ENCODE measurements at places on chromosomes 4 and X.

DNA sequence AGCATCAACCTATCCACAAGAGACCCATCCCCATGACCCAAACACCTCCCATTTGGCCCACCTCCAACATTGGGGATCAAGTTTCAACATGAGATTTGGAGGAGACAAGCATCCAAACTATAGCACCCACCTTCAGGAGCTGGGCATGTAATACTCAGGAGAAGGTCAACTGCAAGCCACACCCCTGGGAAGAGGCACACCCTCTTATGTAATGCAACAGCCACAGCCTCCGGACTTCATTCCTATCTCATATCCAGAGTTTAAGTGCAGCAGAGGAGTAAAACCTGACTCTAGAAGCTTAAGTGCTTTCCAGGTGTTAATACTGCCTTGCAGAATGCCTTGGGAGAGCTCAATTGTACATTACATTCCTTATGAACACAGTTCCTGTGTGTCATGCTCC lies 197.4 kb downstream of the PTTG2 start:
- DNase-seq = peak; percentile 80

DNA sequence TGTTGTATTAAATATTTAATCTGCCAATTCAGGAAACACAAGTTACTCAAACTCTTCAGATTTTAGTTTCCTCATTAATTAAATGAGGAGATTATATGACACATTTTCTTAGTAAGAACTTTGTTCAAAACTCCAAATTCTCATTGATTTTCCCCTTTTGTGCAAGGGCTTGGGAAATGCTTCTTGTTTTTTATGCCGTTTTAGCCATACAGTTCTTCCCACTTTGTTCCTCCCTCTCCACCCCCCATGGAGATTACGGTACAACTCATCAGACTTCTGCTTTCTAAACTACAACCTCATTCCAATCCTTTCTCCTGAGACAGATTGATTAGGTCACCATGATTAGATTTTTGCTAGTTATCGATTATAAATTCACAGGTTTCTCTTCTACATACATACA lies 10.9 kb upstream of the BBS7 start:
- no peak for DNase-seq

- no peak for DNase-seq
These were observed 14.7 kb downstream of the CXCR3 start for GRCh38 chrX:71603618-71604017.

- DNase-seq = peak; percentile 25
These were observed 107.7 kb downstream of the PPP3CA start for GRCh38 chr4:101239665-101240064.

DNA sequence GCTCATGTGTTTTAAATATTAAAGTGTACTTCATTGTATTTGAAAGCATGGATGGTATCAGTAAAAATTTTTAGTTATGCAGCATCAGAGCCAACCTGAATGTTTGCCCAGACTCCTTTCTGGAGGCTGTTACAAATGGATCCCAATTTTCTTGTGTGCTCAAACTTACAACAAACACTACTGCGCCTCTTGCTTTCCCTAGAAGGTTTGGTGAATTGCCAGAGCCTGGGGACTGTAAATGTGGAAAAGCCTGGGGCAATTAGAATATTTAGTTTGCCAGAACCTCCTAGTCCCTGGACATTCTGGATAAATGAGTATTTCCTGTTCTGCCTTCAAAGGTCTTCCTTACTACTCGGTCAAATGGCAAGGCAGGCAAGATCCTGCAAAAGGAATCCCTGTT lies 4.8 kb downstream of the CAPN6 start:
- DNase-seq = no peak

DNA sequence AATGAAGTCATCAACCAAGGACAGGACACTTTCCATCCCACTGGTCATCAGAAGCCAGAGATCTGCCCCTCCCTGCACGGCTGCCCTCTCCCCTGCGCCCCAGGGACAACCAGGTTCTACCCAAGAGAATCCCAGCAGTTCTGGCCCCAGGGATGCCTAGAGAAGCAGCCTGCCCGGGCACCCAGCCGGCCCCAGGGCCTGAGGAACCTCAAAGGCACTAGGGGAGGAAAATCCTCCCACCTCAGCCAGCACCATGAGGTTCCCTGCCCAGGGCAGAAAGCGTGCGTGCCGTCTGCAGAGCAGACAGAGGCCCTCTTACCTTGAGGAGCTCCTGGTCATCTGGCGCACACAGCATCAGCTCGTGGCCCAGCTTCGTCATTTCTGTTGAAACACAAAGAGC lies 8.1 kb downstream of the HAUS7 start:
- no peak for DNase-seq

- peak; percentile 3 for DNase-seq
These were observed 1065.7 kb upstream of the PABPC4L start for GRCh38 chr4:135267148-135267865.

DNA sequence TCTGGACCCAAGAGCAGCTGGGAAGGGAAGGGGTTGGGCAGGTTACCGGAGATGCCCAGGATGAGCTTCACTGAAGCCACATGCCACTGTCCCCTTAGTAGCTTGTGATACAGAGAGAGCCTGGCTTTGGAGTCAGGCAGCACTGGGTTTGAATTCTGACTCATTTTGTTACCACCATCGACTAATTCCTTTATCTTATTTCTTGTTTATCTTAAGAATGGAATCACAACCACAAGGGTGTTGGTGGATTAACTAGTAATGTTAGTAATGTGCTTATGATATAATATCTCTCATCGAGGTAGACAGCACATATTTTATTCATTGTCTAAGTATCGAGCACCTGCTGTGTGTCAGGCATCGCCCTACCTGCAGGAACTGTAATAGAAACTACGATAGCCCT lies 17.7 kb upstream of the STX18 start:
- DNase-seq = peak; percentile 52

DNA sequence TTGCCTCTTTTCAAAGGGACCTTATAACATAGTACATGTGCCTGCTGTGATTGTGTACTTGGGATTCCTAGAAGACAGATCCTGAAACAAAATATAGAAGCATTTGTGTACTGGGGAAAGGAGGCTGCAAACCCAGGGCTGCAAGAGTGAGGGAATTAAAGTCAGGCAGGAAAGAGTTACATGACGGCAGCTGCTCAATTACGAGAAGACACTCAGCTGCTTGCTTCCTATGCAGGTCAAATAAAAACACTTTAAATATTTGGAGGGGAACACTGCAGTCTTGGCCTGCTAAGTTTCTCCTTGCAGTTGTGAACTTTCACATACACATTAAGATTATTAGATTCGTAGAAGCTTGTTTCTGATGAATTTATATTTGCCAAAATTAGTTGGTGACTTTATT lies 191.9 kb upstream of the CXCL13 start:
- DNase-seq = no peak

GRCh38 chr4:140131675-140132229 lies 22.2 kb downstream of the MAML3 start:
- DNase-seq = no peak

DNA sequence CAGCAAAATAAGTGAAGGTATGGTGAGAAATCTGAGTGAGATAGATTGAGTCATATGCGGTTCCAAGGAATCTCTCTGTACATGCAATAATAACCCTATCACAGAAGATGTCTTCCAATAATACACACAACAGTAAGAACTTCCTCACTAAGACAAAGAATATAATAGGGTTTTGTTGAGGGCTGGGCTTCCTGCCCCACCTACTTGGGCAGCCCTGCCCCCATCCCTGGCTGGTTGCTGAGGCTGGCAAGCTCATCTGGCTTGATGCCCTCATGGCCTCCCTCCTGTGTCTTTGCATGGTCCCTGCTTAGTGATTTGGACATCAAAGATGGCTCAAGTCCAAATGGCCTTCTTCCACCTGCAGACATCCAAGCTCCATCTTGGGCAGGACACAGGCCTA lies 2.7 kb downstream of the GEMIN8 start:
- DNase-seq = peak; percentile 51

GRCh38 chrX:132615391-132616131 lies 126.7 kb upstream of the MBNL3 start:
- DNase-seq = peak; percentile 79

- DNase-seq = no peak
These were observed 249.1 kb upstream of the STS start for GRCh38 chrX:6898371-6898770.

- no peak for DNase-seq
These were observed 3.4 kb downstream of the HEPH start for GRCh38 chrX:66167431-66167830.

GRCh38 chrX:115913575-115913974 lies 257.0 kb upstream of the AGTR2 start:
- DNase-seq = no peak

DNA sequence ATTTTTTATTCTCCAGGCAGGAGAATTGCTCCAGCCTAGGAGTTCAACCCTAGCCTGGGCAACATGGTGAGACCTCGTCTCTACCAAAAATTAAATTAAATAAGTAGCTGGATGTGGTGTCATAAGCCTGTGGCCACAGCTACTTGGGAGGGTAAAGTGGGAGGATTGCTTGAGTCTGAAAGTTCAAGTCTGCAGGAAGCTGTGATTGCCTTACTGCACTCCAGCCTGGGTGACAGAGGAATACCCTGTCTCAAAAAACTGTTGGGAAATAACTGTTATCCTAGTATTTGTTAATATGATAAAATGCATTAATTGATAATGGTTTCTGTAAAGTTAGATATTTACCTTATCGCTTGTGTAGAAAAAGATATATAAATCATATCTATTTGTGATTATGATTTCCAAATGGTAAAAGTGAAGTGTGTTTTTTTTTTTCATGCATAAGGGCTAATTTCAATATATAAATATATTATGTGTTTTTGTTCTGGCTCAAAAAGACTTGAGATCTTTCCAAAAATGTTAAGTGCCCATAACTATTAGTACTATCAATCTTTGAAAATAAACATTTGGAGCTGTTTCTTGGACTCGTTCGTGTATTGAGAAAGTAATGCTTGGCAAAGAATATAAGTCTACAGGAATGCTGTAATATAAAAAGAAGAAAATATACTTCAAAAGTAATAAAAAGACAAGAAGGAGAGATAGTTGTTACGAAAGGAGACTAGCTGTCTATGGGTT lies 396.6 kb downstream of the ADGRL3 start:
- DNase-seq = no peak

GRCh38 chr4:76606645-76607265 lies 171.7 kb downstream of the SHROOM3 start:
- peak; percentile 26 for DNase-seq

GRCh38 chr4:47154816-47155370 lies 123.5 kb downstream of the GABRB1 start:
- DNase-seq = no peak

GRCh38 chr4:143127621-143128020 lies 57.1 kb upstream of the USP38 start:
- no peak for DNase-seq

GRCh38 chr4:1359144-1359501 lies 12.1 kb downstream of the UVSSA start:
- DNase-seq = no peak

DNA sequence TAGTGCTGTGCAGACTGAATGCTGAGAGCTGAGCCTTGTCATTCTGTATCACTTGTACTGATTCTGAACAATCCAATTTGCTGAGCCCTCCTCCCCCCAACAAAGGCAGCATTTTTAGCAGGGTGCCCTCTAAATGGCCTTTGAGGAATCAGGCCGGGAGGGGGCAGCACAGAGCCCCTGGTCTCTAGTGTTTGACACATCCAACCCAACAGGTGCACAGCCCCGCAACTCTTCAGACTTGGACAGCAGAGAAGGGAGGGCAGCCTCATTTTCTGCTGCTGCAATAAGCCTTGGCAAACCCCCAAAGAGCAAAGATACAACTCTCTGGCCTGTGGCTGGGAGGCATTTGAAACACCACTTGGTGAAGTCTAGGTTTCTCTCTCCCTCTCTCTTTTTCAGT lies 3.4 kb downstream of the ATP1B4 start:
- DNase-seq = peak; percentile 11

DNA sequence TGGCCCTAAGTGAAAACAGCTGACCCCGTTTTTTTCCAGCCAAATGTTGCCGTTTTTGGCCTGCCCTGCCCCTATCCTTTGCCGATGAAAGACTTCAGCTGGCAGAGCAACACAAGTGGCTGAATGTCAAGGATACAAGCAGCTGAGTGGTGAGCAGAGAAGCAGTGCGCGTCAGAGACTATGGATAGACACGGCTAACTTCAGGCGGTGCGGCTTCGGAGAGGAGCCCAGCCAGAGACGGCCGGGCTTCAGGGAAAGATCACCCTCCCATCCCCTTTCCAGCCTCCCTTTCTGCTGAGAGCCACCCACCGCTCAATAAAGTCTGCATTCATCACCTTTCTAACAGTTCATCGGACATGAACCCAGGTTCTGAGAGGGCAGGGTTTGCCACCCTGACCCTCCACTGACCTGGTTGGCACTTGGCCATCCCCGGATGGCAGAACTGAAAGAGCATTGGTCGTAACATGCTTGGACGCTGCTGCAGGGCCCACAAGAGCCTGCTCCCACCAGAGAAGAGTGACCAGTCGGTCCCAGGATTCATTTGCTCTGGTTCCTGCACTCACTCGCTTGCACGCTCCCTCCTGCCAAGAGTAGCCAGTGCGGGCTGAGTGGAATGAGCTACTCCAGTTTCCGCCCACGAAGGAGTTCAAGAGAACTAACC lies 125.8 kb downstream of the PPEF1 start:
- DNase-seq = no peak

DNA sequence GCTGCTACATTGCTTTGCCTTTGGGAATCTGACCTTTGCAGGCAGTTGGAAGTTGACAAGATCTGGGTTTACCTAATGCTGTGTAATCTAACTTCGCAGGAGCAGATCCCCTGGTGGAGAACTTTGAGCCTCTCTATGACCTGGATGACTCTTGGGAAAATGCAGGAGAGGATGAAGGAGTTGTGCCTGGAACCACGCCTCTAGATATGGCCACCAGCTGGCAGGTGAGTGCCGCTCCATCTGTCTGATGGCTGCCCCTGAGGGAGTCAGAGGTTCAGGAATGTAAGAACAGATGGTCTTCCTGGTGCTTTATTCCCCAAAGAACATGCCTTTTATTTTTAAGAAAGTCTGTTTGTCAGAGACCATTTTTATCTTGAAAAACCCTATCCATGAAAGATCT lies 109.3 kb downstream of the NFKB1 start:
- DNase-seq = no peak

DNA sequence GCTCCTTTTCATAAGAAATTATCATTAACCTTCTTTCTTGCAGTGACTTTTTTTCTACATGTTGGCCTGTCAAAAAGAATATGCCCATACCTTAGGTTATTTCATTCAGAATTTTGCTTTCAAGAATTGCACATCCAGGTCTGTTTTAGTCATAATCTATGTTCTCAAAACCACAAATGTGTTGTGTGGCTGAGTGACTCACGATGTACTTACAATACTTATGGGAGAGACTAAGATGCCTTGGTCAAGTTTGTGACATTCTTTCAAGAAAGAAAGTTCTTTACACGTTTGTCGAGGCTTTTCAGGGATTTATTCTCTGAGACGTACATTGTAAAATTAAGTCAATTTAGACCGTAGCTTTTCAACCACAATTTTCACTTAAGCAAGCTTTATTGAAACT lies 396.7 kb downstream of the FSTL5 start:
- DNase-seq = peak; percentile 84

- no peak for DNase-seq
These were observed 21.4 kb downstream of the OCRL start for GRCh38 chrX:129561453-129561852.

- DNase-seq = peak; percentile 4
These were observed 170.7 kb upstream of the SMARCAD1 start for GRCh38 chr4:94036964-94037363.

Data from epithelial cell of esophagus (primary cell).